Right renal pelvis (tissue), 4 donors: ENCODE measurements at places on chromosomes 12 and 14.

GRCh38 chr12:58883576-58884334, 36.5 kb downstream of the LRIG3 start:
- DNase-seq: no peak

DNA sequence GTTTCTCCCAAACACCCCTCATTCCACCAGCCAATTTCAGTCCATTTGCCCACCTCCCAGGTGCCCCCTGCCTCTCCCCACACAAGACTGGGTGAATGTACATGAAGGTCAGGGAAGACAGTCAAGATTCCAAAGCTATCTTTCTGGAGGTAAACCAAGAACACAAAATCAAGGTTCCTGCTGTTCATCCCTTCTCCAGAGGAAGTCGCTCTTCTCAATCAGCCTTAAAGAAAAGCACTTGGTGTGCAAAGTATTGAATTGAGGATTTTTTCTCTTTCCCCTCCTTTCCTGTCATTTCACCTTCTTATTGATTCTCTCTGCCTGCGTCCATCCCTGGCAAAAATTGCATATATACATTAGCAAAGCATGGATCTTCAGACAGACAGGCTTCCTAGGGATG, 4.5 kb downstream of the GRIN2B start:
- no peak for DNase-seq

GRCh38 chr14:91280129-91280528, 35.6 kb upstream of the GPR68 start:
- DNase-seq: no peak

- no peak for DNase-seq
Observed at GRCh38 chr12:66044731-66045130, 85.8 kb downstream of the LLPH start.

GRCh38 chr12:69095765-69096477, 143.4 kb upstream of the CPSF6 start:
- no peak for DNase-seq

- DNase-seq: no peak
Observed at GRCh38 chr14:39641224-39641623, 209.0 kb upstream of the FBXO33 start.

- no peak for DNase-seq
Observed at GRCh38 chr14:64232095-64232838, 61.9 kb downstream of the ESR2 start.

GRCh38 chr12:61869796-61870195, 390.4 kb upstream of the USP15 start:
- no peak for DNase-seq
